ENCODE measurements at places on chromosomes 6 and 20.

GRCh38 chr6:827431-827830 is 134.5 kb upstream of the EXOC2 start:
- DNase-seq: no peak

DNA sequence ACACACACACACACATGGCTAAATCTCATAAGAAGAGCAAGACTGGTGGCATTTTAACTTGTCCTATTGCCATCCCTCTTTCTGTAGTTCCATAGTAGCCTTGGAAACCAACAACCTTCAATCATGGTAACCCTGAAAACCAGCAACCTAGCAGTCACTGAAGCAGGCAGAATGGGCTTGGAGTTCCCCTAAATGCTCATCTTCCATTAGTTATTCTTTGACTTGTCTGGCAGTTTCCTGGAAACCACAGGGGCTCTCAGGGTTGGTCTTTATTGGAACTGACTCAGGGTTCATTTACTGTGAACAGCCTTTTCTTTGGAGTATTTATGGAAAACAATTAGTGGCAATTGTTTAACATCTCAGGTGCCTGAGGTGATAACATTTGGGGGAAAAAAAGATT is 19.4 kb upstream of the BRPF3 start:
- DNase-seq: no peak

DNA sequence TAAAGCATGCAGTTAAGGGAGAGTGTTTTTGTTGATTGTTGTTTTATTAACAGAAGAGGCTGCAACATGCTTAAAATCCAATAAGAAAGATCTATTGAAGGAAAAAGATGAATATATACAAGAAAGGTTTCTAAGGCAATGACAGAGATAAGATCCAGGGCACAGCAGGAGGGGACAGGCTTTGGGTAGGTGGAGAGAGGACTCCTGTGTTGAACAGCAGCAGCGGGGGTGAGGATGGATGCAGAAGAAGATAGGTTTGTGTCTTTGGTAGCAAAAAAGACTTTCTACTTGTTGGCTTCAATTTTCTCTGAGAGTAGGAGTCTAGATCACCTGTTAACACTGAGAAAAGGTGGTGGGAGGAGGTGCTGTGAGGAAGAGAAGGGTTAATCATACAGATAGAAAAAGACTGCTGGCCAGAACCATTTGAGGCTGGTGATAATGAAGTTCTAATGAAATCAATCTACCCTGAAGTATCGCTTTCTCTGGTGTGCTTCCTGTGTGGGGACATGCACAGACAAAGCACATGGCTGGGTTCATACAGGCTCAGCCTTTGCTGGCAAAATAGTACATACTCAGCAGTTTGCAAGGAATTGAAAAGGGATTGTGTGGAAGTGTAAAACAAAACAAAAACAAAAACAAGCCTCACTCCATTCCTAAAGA is 17.2 kb upstream of the DST start:
- no peak for DNase-seq

DNA sequence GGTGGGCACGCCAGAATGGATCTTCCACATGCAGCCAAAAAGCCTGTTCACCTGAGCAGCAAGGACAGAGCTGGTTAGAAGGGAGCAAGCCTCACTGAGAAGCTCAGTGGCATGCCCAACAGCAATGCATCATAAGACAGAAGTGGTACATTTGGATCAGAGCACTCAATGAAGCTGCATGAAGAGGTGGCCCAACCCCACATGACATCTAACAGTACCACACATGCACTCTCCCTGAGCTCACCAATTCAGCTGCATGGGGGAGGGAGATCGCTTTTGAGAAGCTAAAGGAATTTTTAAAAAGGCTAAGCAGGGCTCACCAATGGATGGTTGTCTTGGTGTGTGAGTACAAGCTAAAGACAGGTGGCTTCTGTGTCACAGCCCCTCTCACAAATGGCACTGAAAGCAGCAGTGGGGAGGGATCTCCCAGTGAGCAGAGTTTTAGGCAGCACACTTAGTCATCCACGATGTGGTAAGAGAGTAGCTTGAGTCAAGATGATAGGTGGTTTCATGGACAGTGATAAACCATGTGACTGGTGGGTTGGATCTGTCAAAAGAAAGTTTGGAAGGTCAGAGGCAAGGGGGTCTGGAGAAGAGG is 166.6 kb upstream of the TAB2 start:
- DNase-seq: peak; percentile 81

- DNase-seq: no peak
These were observed 429.4 kb downstream of the TFAP2A start for GRCh38 chr6:9985481-9985880.

DNA sequence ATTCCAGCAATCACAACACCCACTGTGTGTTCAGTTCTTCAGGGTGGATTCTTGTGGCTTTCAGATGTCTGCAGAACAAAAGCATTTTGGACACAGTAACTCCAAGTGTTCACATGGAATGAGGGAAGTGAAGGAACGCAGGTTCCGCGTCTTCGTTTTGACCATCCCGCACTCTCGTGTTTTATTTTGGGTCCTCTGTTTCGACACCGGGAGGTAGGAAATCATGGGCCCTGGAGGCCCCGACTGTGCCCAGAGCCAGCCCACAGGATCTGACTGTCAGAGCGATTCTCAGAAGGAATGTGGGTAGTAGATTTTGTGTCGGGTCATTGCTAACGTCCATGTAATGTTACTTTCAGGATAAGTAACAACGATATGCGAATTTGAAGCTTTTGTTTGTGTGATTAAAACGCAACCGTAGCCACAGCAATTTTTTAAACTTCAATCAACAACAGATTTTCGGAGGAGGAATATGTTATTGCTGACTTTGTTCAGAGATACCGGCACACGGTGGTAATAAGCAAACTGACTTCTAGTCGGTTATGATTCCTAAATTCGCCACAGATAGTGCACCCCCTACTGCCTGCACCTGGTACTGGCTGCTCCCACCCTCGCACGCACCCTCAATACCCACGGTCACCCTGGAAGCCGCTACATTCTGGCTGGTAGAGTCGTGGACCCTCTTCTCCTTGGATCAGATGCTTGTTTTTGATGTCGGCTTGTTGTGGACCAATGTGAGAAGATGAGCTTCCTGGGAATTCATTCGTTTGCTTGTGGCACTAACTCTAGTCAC is 10.5 kb downstream of the NPEPL1 start:
- peak; percentile 39 for DNase-seq

DNA sequence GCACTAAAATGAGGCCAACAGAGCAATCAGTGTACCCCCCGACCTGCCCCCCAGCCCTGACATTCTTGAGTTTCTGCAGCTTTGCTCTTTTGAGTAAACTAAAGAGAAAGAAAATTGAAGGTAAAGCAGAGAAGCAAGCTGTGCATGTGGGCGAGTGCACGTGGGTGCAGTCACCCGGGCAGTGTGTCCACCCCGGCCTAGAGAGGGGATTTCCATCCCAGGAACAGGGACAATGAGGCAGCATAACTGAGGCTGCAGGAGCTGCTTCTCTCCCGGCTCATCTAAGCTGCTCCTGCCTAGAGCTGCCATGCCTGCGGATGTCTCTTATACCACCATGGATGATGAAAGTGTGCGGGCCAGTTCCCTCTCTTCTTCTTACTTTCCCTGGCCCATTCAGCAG is 16.8 kb downstream of the CASS4 start:
- no peak for DNase-seq

DNA sequence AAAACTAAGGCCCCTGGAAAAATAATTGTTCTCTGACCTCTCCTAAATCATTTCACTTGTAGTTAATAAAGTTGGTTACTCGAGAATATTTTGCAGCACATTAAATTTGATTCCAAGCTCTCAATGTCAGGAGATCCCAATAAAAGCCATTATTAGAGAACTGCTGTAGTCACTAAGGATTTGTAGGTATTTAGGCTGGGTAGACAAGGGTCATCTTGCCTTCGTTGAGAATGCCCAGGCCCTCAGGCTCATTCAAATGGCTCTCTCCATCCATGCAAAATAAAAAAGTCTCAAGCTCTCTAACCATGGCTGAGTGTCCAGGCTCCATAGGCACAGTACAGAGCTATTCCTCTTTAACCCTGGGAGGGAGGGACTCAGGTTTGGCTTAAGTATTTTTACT is 117.0 kb upstream of the HMGCLL1 start:
- DNase-seq: no peak

GRCh38 chr6:11066505-11067347 is 22.6 kb upstream of the ELOVL2 start:
- DNase-seq: no peak

DNA sequence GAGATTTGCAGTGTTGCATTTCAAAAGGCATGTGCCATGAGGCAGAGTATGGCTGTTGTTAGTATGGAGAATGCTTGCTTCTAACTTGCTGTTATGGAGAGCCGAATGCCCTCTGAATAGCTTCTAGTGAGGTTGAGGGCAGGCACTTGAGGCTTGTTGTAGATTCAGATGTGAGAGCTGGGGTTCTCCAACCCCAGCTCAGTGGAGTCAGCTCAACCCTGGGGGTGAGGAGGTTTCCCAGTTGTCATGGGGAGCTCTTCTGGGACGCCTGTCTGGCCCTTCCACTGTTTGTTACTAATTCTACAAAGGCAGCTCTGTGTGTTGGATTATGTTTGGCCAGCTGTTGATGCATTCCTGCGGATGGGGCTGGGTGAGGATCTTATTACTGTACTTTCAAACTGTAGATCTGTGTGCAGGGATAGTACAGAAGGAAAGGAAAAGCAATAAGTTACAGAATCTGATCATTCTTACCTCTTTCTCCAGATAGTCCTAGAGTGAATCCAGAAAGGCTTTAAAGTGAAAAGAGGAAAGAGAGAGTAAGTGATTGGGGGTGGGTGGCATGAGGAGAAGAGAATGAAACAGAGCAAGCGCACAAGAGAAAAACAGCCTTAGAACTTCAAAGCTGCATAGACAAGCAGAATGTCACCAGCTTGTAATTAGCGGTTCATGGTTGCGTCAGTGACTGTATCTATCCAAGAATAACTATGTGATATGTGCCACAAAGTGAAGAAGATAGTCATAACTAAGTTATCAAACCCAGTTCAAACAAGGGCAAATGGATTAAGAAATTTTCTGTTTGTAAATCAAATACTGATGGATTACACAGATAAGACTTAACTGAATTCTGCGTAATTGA is 148.7 kb downstream of the PRL start:
- DNase-seq: no peak

GRCh38 chr6:122791310-122791679 is 2.2 kb downstream of the SMPDL3A start:
- DNase-seq: no peak

DNA sequence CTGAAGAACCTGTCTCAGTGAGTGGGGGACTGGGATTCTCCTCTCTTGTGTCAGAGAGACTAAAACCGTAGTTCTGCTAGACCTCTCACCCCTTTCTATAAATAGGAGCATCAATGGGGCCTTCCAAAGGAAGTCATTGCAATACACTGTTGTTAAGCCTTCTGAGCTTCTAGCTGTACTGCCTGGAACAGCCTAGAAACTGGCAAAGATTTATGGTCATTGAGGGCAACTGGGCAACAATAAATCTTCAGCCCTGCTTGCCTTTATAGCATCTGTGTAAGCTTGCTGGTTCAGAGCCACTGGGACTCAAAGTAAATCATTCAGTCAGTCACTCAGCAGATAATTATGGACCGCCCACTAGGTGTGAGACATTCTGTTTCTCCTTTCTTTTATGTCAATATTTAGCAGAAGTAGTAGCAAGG is 53.2 kb downstream of the PPP1R14C start:
- DNase-seq: no peak

- DNase-seq: no peak
These were observed 6.4 kb upstream of the CST2 start for GRCh38 chr20:23832775-23833513.

- DNase-seq: no peak
These were observed 54.9 kb downstream of the CSE1L start for GRCh38 chr20:49100972-49101371.

GRCh38 chr6:63887002-63887751 is 251.6 kb downstream of the PHF3 start:
- DNase-seq: no peak

- DNase-seq: no peak
These were observed 121.1 kb downstream of the TRIM27 start for GRCh38 chr6:28802417-28803336.

GRCh38 chr6:13402711-13403110 is 74.4 kb upstream of the TBC1D7 start:
- no peak for DNase-seq

GRCh38 chr6:133198725-133199124 is 42.4 kb upstream of the EYA4 start:
- no peak for DNase-seq

- no peak for DNase-seq
These were observed 69.3 kb upstream of the EYS start for GRCh38 chr6:65776332-65776731.

GRCh38 chr6:147222160-147222838 is 18.1 kb downstream of the STXBP5 start:
- no peak for DNase-seq

GRCh38 chr6:109224107-109224875 is 129.0 kb downstream of the CEP57L1 start:
- DNase-seq: no peak

- no peak for DNase-seq
These were observed 96.1 kb downstream of the PPP1R14C start for GRCh38 chr6:150238846-150239407.

DNA sequence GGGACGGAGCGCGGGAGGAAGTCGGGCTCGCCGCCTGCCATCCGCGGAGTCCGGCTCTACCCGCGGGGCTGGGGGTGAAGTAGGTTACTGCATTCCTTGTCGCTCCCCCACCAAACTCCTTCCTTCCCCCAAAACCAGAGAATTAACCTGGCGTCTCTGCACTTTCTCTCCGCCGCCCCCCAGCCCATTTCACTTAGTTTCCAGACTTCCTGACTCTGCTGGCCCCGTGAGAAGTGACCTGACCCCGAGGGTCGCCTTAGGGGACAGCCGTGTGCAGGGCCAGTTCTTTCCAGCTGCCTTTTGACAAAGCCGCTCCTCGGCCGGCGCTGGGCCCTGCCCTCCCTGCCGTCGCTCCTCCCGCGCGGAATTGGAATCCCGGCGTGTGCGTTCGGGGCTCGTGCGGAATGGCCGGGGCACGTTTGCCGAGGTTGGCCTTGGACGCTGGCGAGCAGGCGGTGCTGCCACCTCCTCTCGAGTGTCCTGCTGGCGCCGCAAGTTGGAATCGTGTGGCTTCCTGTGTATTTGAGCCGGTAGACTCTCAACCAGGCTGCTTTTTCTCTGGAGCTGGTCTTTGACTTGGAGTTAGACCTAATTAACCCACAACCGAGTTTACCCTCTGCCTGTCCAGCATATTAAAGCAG is 650 bp downstream of the DCBLD1 start:
- peak; percentile 46 for DNase-seq
